ENCODE measurements at places on chromosomes 3 and 15.

DNA sequence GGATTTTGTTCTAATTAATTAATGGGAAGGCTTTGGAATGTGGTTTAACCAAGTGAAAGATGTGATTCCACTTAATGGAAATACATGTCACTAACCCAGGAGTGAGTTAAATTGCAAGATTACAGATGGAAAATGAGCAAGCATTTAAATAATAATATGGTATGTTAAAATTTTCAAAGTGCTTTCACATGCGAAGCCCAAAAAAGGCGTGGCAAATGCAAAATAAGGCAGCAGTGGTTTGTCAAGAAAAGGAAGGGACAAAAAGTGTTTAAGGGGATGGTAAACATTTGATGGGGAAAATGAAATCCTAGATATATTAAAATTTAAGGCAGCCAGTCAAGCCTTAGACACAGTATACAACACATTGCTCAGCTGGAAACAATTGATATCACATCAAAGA, 2.9 kb downstream of the TICRR start:
- DNase-seq = no peak

- no peak for DNase-seq
These were observed at the start of gene RASGRP1 for GRCh38 chr15:38564557-38565286. TSS of gene RASGRP1 (minus strand) at chr15:38564814. CDS start at chr15:38564628, 186 bp downstream.

- DNase-seq = no peak
These were observed 6.9 kb downstream of the MUC13 start for GRCh38 chr3:124927574-124928045.

GRCh38 chr3:170711786-170712185, 125.9 kb upstream of the SLC7A14 start:
- no peak for DNase-seq

DNA sequence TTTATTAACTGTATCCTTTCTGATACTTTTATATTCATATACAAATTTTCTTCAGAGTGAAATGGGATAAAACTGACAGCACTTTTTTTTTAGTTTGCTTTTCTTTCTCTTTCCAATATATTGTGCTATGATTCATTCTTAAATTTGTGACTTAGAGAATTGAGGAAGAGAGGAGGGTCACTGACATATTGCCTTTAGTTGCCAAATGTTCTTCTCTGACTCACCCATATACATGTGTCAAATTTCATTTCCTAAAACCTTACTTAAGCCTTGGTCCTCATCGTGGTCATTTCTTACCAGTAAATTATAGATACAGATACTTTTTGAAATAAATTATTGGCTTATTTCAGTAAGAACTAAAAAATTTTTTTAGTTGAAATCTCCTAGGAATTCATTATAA, 53.9 kb downstream of the CLASP2 start:
- DNase-seq = peak; percentile 74

- DNase-seq = no peak
These were observed 19.5 kb upstream of the CAV3 start for GRCh38 chr3:8713901-8714759.

DNA sequence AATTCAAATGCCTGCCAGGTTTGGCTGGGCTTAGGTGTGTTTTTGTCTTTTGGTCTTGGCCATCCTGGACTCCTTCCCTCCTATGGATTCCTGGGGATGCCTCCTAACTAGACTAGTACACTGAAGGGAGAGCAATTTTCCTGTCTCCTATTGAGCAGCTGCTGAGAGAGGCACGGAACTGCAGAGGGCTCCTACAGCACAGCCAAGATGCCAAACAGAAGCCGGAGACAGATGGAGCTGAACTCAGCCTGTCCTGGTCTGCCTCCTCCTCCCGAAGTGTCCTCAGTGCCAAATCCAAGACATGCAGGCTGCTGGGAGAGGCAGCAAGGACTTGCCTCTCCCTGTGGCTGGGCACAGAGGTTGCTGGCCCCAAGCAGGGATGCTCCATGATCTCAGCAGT, 256.6 kb upstream of the PROK2 start:
- DNase-seq = peak; percentile 15

- no peak for DNase-seq
These were observed 61.8 kb upstream of the CMSS1 start for GRCh38 chr3:99755831-99756230.

- no peak for DNase-seq
These were observed 4.7 kb upstream of the KPNA4 start for GRCh38 chr3:160569894-160570652.

DNA sequence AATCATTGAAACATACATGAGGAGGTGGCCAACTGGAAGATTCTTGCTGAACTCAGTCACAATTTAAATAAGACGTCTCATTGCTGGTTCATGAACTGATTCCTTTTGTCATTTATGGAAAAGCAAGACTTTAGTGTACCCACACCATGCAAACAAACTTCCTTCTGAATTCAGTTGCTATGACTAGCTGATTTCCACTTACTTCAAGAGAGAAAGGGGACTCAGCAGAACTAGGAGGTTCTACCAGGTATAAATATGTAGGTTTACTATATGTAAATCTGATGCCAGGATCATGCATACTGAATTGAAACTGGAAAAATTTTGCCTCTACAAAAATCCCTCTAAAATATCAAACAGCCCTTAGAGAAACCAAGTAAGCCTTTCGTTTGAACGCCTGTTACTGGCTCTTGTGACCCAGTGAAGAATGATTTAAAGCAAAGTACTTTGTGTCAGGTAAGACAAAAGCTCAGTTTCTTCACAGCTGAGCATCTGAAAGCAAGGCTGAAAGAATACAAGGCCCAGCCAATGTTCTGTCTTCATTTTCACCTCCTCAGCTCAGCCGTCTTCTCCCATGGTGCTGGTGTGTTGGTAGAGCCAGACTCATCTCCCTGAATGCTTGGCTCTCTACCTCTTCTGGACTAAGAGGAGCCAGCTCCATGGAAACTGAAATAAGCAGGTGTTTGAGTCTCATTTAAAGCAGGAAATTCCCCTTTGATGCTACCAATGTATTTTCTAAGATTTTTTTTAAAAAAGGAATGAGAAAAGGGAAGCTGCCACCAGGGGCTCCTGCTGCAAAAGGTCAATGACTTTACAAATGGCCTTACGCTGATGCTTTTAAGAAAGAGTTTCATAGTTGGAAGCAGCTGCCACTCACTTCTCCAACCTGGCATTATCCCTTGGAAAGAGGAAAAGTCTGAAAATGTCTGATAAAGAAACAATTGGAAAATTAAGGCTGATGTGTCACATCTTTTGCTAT, 301.6 kb downstream of the EFHB start:
- DNase-seq = no peak

GRCh38 chr3:175749981-175750380, 890.8 kb downstream of the NAALADL2 start:
- DNase-seq = no peak

DNA sequence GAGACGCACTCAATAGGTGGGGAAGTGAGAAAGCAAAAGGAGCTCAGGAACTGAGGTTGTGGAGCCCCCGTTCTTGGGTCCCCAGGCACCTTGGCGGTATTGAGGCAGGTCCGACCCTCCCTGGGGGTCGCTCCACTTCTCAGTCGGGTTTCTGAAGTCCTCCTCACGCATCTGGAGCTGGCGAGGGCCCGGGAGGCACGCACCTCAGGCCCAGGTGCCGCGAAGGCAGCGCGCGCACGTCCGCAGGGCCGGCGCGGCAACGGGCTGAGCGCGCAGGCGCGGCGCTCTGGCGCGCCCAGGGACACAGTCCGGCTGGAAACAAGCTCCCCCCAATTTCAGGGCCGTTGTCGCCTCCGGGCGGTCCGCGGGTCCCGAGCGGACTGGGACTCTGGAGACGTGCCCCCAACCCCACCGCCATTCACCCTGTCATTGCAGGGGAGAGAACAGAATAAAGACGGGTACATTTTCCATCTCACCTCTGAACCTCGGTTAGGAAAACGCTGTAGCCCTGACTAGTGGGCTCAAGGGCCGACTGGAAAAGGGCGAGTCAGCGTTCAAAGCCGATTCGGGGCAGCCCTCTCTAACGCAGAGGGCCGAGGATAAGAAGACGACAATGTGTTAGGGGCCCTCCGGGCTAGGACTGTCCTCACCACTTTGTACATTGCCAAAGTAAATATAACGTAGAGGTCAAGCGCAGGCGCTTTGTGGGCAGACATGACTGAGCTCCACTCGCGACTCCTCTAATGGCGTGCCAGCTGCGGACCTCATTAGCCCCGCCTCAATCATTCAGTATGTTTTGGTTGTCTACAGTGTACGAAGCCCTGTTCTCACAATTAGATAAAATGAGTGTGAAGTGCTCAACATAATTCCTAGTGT, at the start of gene ZNF770:
Gene ZNF770, minus strand, starts transcription at position 261 of the 876 bp plus-strand sequence. CDS start 4,853 bp downstream, outside the sequence.
- peak; percentile 31 for DNase-seq

- DNase-seq = no peak
These were observed 9.8 kb downstream of the HEG1 start for GRCh38 chr3:125045965-125046364.

DNA sequence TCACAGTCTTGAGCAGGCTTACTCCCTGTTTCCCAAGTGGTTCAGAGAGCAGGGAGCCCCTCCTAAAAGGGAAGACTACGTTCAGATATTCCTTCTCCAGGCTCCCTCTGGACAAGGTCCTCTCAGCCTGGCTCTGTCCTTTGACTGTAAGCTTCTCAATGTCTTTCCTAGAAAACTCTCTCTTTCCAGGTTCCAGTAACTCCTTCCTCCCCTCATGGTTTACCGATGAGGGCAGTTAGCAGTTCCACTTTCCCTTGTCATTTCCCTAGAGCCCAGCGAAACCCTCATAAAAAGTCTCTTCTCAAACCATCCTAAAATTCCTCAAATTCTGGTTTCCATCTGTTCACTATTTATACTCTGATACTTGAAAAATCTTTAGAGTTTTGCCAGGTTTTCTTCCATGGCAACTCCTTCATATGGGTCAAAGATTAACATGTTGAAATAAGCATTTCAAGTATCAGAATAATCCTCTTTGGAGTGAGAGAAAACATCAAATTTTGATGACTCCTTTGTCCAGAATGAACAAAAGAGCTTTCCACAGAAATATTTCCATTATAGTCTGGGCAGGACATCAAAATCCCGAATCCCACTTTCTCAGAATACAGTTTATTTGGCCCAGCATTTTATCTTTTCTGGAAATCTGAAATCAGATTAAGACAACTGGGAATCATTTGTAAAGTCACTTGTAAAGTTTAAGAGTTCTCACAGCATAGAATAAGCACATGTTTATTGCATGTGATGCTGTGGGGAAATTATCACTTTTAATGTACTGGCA, 599.4 kb downstream of the UNC13C start:
- no peak for DNase-seq

- DNase-seq = no peak
These were observed 226.6 kb upstream of the AZI2 start for GRCh38 chr3:28575100-28575745.

- DNase-seq = no peak
These were observed 62.8 kb upstream of the ADCY5 start for GRCh38 chr3:123511726-123512125.

GRCh38 chr3:141403576-141403975, 35.3 kb downstream of the ZBTB38 start:
- DNase-seq = no peak

GRCh38 chr3:150729682-150730360, 26.1 kb upstream of the ERICH6 start:
- no peak for DNase-seq

DNA sequence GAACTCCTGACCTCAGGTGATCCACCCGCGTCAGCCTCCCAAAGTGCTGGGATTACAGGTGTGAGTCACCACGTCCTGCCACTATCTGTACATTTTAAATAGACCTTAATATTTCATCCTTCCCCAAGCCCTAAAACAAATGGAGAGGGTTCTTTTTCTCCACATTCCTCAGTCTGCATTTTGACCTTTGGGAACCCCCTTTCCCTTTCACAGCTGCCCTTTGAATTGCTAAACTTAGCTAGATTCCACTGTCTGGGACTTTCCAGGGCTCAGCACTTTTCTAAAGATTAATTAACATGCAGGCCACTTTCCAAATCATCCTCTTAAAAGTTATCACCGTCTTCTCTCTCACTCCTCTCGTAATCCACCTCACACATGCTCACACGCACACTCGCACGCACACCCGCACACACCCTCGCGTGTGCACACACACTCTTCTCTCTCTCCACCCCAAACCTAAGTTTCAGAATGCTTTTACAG, 124.2 kb downstream of the TMCO5A start:
- DNase-seq = no peak

GRCh38 chr3:147391781-147392624, 14.3 kb downstream of the ZIC4 start:
- DNase-seq = peak; percentile 15

- DNase-seq = no peak
These were observed 102.4 kb upstream of the TUSC7 start for GRCh38 chr3:116607205-116607604.

- DNase-seq = no peak
These were observed 13.4 kb downstream of the DHX36 start for GRCh38 chr3:154310840-154311239.

- DNase-seq = no peak
These were observed 255.6 kb upstream of the ZNF717 start for GRCh38 chr3:76040946-76041345.

DNA sequence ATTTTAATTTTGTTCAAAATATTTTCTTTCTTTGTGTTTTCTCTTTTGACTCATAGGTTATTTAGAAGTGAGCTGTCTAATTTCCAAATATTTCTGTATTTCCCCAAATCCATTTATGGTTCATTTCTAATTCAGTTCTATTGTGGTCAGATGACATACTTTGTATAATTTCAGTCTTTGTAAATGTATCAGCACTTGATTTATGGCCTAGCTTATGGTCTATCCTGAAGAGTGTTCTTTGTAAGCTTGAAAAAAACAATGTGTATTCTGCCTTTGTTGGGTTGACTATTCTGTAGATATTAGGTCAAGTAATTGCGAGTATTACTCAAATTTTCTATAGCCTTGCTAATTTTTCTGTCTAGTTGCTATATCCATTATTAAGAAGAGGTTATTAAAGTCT, 311.2 kb downstream of the OCA2 start:
- DNase-seq = no peak

GRCh38 chr15:48190932-48191573, 412 bp upstream of the CTXN2 start:
- peak; percentile 29 for DNase-seq

DNA sequence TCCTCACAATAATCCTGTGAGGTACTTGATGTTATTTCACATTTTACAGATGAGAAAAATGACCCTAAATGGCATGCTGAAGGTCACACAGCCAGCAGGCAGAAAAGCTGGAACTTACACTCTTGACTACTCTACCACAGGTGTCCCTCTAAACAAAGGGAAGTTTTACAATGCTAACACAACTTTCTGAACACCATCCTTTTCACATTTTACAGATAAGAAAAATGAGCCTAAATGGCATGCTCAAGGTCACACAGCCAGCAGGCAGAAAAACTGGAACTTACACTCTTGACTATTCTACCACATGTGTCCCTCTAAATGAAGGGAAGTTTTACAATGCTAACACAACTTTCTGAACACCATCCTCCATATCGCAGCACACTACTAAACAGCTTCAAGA, 35.6 kb downstream of the TMCC1 start:
- DNase-seq = no peak

GRCh38 chr3:45939341-45939771, 3.9 kb upstream of the CXCR6 start:
- DNase-seq = no peak

DNA sequence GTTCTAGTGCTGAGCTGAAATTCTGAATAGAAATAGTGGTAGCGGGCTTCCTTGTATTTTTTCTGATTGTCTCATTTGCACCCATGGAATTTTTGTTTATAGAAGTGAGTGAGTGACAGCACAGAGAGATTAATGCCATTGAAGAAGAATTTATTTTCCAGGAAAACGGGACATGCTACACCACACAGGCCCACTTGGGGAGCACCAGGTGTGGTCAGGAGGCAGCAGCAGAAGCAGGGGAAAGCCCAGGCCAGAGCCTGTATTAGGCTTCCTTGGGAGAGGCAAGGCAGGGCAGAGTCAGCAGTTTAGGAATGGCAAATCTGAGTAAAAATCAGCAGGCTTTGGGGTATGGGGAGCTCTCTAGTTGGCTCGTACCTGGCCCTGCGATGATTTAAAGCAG, 88.4 kb upstream of the ATP11B start:
- DNase-seq = no peak

Measured in skeletal muscle cell (primary cell).